Right ventricle myocardium inferior (tissue), 1 donor: ENCODE measurements at places on chromosomes 11 and 22.

DNA sequence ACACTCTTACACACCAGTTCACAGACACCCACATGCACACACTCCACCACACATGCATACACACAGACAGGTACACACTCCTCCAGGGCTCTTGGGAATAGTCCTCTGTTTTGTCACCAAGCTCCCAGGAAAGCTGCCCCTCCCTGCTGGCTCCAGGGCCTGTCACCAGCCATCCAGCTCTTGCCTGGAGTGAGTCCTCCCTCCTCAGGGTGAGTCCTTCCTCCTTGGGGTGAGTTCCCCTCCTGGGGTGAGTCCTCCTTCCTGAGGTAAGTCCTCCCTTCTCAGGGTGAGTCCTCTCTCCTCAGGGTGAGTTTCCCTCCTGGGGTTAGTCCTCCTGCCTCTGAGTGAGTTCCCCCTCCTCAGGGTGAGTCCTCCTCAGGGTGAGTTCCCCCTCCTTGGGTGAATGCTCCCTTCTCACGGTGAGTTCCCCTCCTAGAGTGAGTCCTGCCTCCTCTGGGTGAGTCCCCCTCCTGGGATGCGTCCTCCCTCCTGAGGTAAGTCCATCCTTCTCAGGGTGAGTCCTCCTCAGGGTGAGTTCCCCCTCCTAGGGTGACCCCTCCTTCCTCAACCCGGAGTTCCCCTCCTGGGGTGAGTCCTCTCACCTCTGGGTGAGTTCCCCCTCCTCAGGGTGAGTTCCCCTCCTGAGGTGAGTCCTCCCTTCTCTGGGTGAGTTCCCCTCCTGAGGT, 100.6 kb upstream of the FGF3 start:
- no peak for DNase-seq

DNA sequence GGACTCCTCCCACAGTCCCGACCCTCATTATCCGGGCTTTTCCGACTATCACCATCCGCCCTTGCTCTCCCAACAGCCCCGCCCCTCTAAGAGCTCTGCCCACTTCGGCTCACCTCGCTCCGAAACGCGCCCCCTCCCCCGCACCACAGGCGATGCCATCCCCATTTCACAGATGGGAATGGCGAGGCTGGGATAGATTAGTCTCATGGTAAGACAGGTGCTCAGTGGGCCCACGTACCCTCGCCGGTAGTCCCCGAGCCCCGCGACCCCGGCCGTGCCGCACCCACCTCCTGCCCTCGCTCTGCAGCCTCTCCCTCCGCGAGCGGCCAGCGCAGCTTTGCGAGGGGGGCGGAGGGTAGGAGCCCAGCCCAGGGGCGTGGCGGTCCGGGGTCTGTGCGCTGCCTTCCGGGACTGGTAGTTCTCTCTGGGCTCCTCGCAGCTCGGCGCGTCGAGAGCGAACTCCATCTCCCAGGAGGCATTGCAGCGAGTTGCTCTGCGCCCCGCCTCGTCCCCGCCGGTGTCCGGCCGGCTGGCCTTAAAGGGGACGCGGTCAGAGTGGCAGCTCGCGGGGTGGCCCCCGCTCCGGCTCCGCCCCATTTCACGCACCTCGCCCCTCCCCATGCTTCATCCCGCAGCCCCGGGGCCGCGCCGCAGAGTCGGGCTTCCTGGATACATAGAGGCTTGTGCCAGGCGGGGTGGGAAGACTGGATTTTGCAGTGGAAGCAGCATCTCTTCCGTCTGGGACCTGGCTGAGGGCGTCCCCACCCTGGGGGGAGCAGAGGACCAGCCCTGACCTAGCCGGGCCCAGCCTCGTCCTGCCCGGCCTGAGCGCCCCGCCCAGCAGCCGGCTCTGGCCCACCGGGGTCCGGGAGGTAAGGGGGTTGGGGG, at the start of the genes KCTD21 and USP35:
Gene KCTD21, minus strand, starts transcription at position 341 of the 888 bp plus-strand sequence. CDS start 14,072 bp downstream, outside the sequence.
Gene USP35, plus strand, starts transcription at position 634 of the 888 bp plus-strand sequence. CDS start 7,327 bp downstream, outside the sequence.
- peak; percentile 99 for DNase-seq

DNA sequence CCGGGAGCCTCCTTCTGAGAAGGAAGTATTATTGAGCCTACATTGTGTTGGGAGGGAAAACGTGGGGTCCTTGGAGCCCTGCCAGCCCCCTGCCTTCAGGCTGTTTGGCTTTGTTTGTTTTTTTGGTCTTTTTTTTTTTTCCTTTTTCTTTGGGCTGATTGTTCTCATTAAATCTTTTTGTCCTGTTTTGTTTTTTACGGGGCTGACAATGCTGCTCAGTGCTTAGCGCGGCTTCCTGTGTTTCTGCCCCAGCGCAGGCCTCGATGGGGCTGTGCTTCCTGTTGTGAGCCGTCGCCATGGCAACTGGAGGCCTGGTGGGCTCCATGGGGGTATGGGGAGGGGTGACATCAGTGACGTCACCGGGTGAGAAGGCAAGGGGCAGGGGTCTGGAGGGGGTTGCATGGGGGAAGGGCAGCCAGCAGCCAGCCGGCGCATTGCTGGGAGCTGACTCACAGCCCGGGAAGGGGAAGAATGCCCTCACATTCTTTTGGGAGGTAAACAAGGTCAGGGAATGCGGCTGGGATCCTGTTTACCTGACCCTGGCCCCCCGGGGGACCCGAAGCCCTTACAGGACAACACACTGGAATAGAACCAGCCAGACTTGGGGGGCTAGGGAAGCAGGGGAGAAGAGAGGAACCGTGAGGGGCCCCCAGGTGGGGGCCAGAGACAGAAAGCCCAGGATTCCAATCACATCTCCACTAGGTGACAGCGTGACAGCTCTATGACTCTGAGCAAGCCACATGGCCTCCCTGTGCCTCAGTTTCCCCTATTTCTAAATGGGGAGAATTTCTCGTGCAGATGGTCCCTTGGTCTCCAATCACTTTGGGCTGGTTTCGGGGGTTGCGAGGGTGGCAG, 22.2 kb upstream of the CBX7 start:
- peak; percentile 88 for DNase-seq

DNA sequence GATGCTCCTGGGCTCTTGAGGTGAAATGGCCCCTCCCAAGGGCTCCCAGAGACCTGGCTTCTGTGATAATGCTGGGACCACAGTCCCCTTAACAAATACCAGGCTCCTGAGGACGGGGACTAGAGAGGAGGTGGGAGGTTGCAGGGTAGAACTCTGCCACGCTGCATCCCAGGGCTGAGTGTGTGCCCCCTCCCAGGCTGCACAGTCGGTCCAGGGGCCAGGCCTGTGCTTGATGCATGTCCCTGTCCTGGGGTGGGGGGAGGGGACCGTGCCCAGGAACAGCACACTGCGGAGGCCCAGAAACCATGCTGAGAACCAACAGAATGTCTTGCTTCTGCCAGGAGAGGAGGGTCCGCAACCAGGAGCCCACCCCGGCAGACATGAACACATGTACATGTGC, 9.3 kb downstream of the CSF2RB start:
- no peak for DNase-seq

GRCh38 chr11:110984147-110984546, 261.4 kb upstream of the POU2AF2 start:
- DNase-seq, result no peak

- no peak for DNase-seq
These were observed 213.7 kb downstream of the CWF19L2 start for GRCh38 chr11:107243929-107244328.

GRCh38 chr11:126546694-126547093, 191.2 kb downstream of the ST3GAL4 start:
- no peak for DNase-seq

GRCh38 chr22:26476705-26477340, 6.8 kb downstream of the HPS4 start:
- no peak for DNase-seq

DNA sequence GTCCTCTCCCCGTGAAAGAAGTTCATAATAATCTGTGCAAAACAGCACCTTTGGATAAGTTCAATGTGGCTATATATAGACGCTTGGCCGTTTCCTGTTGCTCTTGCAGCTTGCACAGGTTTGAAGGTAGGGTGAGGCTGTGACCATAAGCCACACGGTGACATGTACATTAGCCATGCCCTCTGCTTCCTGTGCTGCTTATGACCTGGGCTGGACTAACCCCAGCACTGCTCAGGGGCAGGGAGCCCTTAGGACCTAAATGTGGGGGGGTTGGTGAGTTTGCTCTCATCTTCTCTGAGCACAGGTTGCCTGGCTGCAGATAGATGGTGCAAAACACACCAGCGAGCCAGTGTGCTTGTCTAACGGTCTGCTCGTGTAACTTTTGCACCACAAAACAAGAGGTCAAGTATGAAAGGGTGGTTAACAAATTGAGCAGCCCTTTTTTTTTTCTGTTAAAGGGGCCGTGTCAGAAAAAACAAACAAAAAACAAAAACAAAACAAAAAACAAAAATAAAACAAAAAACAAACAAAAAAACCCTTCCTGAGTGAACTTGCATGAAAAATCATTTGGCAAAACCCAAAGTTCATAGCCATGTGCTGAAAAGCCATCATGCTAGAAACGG, 37.3 kb downstream of the FLI1 start:
- DNase-seq, result no peak

GRCh38 chr11:15947681-15948648, 408.4 kb downstream of the SOX6 start:
- no peak for DNase-seq
